ENCODE measurements at places on chromosomes 5 and 9. TPM values are rescaled to one million over a fixed set of nuclear protein-coding genes. Genes with fewer than 3 reads are reported as not detected.

Gene SLC22A4
- total RNA-seq: not detected

Gene PCDHGA12
- total RNA-seq: not detected

Gene TMEM38B
- total RNA-seq: 7.5 TPM

Gene FABP6
- total RNA-seq: not detected

Gene ZFP37
- 0.76 TPM for total RNA-seq

Gene SMARCA2
- 245 TPM for total RNA-seq

DNA sequence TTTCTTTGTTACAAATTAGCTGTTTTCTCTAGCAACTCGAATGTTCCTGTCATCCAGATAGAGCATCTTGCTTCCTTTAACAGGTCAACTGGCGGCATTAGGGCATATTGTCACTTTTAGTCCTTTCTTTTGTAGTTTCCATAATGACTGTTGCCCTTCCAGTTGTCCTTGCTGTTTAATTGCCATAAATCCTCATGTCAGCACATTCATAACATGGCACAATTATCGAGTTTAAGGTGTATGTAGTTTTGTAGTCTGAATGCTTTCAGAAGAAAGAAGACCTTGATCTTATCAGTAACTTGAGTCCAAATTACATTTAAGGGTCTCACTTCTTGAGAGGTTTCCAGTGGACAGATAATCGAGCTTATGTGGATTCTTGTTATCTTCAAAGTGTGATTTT lies 161.7 kb upstream of the CDH12 start:
- H3K27me3 ChIP-seq: no peaks in the 10 kb centered on the region
- no peaks in the 10 kb centered on the region for H3K4me1 ChIP-seq
- DNase-seq: no peak
- H3K4me3 ChIP-seq: no peak overlapping the region
- H3K27ac ChIP-seq: no peak overlapping the region

DNA sequence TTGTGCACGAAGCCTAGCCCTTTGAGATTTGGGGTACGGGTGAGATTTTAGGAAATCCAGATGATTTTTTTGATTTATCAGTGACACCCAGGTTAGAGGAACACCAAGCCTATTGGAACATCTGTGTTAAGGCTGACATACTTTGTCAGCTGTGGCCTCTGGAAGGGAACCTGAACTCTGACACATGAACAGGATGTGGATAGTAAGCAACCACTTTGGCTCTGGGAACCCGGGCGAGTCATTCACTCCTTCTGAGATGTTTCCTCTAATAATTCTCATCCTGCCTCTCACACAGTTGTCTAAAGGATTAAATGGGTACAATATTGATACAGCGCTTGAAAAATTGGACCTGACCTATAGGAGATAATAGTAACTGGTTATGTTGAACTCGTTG lies 67.8 kb downstream of the FGF1 start:
- no peak overlapping the region for H3K27ac ChIP-seq
- H3K27me3 ChIP-seq: peaks cover 15% of the 10 kb centered on the region
- peak; percentile 32 for DNase-seq
- H3K4me1 ChIP-seq: peaks cover 11% of the 10 kb centered on the region

- no peak for DNase-seq
- H3K4me1 ChIP-seq: no peaks in the 10 kb centered on the region
- no peak overlapping the region for H3K4me3 ChIP-seq
- H3K36me3 ChIP-seq: no peaks in the 10 kb centered on the region
- no peak overlapping the region for H3K27ac ChIP-seq
Measured at GRCh38 chr5:79864364-79864763, 126.7 kb downstream of the MTX3 start.

GRCh38 chr9:84154320-84154719 lies 173.7 kb downstream of the RMI1 start:
- H3K36me3 ChIP-seq: no peaks in the 10 kb centered on the region
- H3K4me1 ChIP-seq: no peaks in the 10 kb centered on the region
- DNase-seq: no peak
- H3K27ac ChIP-seq: no peak overlapping the region
- no peak overlapping the region for H3K4me3 ChIP-seq

GRCh38 chr5:134638760-134639201 lies 6.2 kb upstream of the SAR1B start:
- H3K4me1 ChIP-seq: peaks cover 5% of the 10 kb centered on the region
- H3K27ac ChIP-seq: no peak overlapping the region
- DNase-seq: no peak
- no peaks in the 10 kb centered on the region for H3K36me3 ChIP-seq

DNA sequence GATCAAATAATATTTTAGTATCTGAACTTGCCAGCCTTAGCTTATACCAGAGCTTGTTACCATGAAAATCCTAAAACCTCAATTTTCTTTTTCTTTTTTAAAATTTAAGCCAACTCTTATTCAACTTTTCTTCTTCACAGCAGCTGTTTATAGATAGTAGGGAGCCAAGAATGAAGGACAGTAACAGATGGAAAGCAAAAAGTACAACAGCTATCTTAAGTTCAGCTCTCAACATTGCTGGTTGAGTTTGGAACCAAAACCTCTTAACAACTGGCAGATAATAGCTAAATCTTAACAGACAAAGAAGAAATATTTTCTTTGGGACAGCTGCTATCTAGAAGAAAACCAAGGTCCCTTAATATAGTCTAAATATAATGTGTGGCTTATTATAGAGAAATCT lies 74.7 kb downstream of the PJA2 start:
- peaks cover 15% of the 10 kb centered on the region for H3K36me3 ChIP-seq
- H3K4me1 ChIP-seq: no peaks in the 10 kb centered on the region
- no peaks in the 10 kb centered on the region for H3K27me3 ChIP-seq

DNA sequence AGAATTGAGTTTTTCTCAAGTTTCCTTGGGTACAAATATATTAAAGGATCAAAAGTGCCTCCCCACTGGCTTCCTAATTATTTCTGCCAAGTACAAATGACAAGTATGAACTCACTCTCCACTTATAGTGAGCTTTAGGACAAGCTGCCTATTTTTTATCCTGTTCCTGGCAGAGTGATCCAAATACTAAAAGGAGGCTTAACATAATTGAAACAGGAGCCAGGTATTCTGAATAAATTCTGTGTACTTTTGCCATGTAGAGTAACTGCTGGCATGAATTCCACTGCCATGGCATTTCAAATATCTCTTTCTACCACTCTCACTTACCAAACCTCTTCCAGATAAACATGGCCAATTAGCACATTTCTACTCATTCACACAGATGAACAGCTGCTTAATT lies 171.1 kb downstream of the EPB41L4A start:
- no peak overlapping the region for H3K4me3 ChIP-seq
- DNase-seq: no peak
- H3K4me1 ChIP-seq: no peaks in the 10 kb centered on the region
- no peak overlapping the region for H3K27ac ChIP-seq
- no peaks in the 10 kb centered on the region for H3K36me3 ChIP-seq

DNA sequence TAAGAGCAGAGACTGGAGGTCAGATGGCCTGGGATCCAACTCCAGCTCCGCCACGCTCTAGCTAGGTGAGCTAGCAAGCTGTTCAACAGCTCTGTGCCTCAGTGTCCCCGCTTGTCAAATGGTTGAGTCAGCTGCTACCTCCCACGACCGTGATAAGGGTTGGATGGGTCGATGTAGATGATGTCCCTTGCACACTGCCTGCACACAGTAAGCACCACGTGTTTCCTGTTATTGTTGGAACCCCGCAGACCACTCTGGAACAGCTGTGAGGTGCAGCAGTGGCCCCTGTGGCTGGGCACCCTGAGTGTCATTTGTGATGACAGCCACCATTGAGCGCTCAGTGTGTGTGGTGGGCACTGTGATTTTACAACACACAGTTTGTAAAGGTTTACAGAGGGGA lies 54.0 kb upstream of the CTSL start:
- no peaks in the 10 kb centered on the region for H3K4me1 ChIP-seq
- no peak for DNase-seq
- H3K27me3 ChIP-seq: no peaks in the 10 kb centered on the region

DNA sequence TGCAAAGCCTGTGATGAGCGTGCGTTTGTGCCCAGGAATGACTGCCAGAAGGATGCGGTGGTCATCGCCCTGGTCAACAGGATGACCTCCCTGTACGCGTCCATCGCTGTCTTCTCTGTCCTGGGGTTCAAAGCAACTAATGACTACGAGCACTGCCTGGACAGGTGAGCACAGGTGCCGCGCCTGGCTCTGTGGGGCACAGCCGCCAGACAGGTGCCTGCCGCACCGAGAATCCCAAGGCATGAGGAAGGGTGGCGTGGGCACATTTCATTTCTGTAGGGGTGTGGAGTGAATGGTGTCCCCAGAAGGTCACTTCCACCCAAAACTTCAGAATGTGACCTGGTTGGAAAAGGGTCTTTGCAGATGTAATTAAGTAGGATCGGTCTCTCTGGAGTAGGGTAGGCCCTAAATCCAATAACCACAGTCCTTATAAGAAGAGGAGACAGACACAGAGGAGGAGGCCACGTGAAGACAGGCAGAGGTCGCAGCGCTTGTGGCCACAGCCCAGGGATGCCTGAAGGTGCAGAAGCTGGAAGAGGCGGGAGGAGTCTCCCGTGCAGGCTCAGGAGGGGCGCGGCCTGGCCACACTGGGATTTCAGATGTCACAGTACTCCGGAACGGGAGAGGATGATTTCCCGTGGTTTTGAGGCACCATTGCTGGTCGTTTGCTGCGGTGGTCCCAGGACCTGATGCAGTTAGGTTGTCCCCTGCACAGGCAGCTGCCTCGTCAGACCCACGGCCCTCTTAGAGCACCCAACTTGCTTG lies 15.5 kb downstream of the SLC6A18 start:
- H3K27me3 ChIP-seq: no peaks in the 10 kb centered on the region
- H3K4me3 ChIP-seq: no peak overlapping the region
- no peak for DNase-seq
- no peaks in the 10 kb centered on the region for H3K36me3 ChIP-seq

DNA sequence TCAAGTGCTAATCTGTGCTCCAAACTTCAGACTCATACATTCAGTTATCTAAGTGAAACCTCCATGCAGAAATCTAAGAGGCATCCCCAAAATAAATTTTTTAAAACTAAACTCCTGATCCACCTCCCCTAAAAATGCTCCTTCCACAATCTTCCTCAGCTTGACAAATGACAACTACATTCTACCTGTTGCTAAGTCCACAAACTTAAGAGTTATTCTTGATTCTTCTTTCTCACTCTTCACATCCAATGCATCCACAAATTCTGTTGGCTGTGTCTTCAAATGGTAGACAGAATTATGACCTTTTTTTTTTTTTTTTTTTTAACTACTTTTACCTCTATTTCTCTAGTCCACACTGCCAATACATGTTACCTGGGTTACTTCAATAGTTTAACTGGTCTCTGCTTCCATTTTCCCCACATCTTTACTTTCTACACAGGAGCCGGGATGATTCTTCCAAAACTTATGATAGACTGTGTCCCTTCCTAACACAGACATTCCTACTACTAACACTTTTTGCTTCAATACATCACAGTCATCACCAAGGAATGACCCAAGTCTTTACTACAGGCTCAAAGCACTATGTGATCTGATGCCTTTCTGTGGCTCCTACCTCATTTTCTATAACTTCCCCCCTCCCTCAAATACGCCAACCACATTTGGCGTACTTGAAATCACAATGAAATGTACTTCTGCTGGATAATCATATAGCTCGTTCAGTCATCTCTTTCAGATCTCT lies 143.6 kb downstream of the PDE4D start:
- H3K4me1 ChIP-seq: no peaks in the 10 kb centered on the region
- H3K4me3 ChIP-seq: no peak overlapping the region
- no peaks in the 10 kb centered on the region for H3K36me3 ChIP-seq
- no peak for DNase-seq

GRCh38 chr5:142304013-142304701 lies 20.7 kb downstream of the SPRY4 start:
- H3K4me3 ChIP-seq: no peak overlapping the region
- H3K27ac ChIP-seq: no peak overlapping the region
- DNase-seq: no peak
- peaks cover 9% of the 10 kb centered on the region for H3K4me1 ChIP-seq

DNA sequence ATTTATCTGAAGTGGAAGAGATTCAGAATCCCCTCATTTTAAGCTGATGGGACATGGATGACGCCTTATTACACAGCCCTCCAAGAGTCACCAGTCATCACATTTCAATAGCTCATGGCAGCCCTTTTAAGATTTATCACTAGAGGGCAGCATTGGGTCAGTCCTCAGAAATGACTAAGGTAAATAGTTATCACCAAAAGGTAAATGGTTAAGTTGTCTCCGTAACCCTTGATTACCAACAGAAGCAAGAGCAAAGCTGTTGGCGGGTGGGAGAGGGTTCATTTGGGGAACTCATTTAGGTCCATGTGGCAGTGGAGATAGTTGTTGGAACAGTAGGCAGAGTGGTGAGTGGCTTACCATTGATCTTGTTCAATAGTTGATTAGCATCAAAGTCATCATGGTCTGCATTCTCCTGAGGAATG lies 12.0 kb upstream of the C9 start:
- peak; percentile 55 for DNase-seq
- no peaks in the 10 kb centered on the region for H3K36me3 ChIP-seq
- no peaks in the 10 kb centered on the region for H3K4me1 ChIP-seq
- no peak overlapping the region for H3K4me3 ChIP-seq
- peaks cover 8% of the 10 kb centered on the region for H3K27me3 ChIP-seq

GRCh38 chr5:79235261-79235633 lies 684 bp upstream of the JMY start:
- H3K36me3 ChIP-seq: no peaks in the 10 kb centered on the region
- DNase-seq: no peak
- H3K27me3 ChIP-seq: no peaks in the 10 kb centered on the region

GRCh38 chr5:80960531-80961375 lies 590 bp downstream of the RASGRF2 start:
- peak overlapping the region; percentile 85 for H3K4me3 ChIP-seq
- peaks cover 5% of the 10 kb centered on the region for H3K27me3 ChIP-seq
